ENCODE measurements at places on chromosomes 5 and 9. TPM values are rescaled to one million over a fixed set of nuclear protein-coding genes. Genes with fewer than 3 reads are reported as not detected.

The ZNF658 gene
- 5.1 TPM for total RNA-seq

The NUTM2F gene
- 3.9 TPM for total RNA-seq

The BHMT2 gene
- 10.1 TPM for total RNA-seq

The TARS1 gene
- 40.5 TPM for total RNA-seq

The NEURL1B gene
- total RNA-seq = 15.8 TPM

DNA sequence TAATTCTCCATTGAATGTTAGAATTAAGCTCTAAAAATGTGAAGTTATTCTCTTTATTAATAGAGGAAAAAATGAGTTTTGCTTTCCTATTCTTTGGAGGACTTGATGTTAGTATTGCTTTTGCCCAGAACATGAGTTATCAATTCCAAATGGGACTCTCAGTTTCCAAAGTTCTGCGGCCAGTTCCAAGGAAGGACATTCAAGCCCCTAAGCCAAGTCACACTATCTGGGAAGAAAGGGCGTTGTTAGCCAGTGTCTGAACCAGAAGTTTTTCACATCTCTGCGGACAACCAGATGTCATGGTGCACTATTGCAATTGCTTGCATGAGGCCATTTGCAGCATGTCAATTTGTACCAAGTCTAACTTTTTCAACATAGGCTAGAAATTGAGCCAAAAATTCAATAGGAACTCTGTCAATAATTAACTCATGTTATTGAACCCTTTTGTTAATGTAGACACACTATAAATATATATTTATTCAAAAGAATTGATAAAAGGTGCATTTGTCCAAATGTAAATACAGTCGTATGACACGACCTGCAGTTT lies 183.3 kb upstream of the PIK3R1 start:
- H3K36me3 ChIP-seq = no peaks in the 10 kb centered on the region
- no peak overlapping the region for H3K27ac ChIP-seq
- DNase-seq = no peak
- H3K4me1 ChIP-seq = peaks cover 20% of the 10 kb centered on the region
- H3K27me3 ChIP-seq = no peaks in the 10 kb centered on the region

DNA sequence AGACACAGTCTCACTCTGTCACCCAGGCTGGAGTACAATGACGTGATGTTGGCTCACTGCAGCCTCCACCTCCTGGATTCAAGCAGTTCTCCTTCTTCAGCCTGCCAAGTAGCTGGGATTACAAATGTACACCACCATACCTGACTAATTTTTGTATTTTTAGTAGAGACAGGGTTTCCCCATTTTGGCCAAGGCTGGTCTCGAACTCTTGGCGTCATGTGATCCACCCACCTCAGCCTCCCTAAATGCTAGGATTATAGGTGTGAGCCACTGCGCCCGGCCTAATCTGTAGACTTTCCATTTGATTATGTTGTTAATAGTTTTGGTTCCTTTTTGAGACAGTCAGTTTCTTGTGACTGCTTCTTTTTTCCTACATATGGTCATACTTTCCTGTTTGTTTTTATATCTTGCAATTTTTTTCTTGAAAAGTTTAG lies 31.0 kb downstream of the MTREX start:
- no peak for DNase-seq
- no peaks in the 10 kb centered on the region for H3K4me1 ChIP-seq
- no peak overlapping the region for H3K4me3 ChIP-seq
- no peaks in the 10 kb centered on the region for H3K36me3 ChIP-seq
- H3K27me3 ChIP-seq = no peaks in the 10 kb centered on the region
- no peak overlapping the region for H3K27ac ChIP-seq

- H3K4me1 ChIP-seq = no peaks in the 10 kb centered on the region
- H3K27me3 ChIP-seq = no peaks in the 10 kb centered on the region
- no peak overlapping the region for H3K27ac ChIP-seq
- no peak for DNase-seq
Observed at GRCh38 chr9:118362596-118362995, 658.4 kb downstream of the TLR4 start.

DNA sequence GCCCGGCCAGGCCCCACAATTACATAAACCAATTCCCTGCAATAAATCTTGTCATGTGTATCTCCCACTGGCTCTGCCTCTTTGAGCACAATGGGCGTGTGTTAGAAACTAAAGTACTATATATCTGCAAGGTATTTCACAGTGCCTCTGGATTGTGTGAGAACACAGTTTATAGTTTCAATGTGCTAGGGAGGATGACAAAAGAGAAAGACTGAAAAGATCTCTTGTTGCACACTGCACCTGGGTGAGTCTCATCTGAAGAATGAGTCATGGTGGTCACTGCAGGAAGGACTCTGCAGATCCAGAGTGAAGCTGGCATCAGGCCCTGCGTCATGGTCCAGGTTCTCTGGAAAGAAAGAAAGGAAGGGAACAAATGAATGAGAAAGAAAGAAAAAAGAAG lies 20.7 kb upstream of the CTSV start:
- H3K4me3 ChIP-seq = no peak overlapping the region
- no peaks in the 10 kb centered on the region for H3K4me1 ChIP-seq
- H3K27me3 ChIP-seq = no peaks in the 10 kb centered on the region
- DNase-seq = no peak

DNA sequence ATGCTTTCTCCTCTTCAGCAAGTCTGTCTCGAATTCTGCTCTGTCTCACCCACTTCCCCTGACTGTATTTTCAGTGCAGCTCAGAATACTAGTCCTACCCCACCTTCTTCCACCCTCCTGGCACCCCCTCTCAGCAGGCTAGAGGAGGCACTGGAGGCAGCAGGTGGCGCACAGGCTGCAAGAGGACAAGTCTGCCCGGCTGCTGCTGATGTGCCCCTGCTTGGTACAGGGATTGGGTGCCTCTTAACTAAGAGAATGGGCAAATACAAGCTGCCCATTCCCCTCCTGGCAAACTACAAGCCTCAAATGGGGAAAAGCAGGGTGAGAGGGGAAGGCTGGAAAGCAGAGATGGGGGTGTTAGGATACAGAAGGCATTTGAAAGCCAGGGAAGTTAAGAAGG lies 5.1 kb downstream of the TLN1 start:
- H3K27me3 ChIP-seq = no peaks in the 10 kb centered on the region
- no peak for DNase-seq

- DNase-seq = no peak
- H3K36me3 ChIP-seq = no peaks in the 10 kb centered on the region
- H3K27me3 ChIP-seq = no peaks in the 10 kb centered on the region
- H3K27ac ChIP-seq = no peak overlapping the region
- H3K4me1 ChIP-seq = no peaks in the 10 kb centered on the region
- H3K4me3 ChIP-seq = no peak overlapping the region
Observed at GRCh38 chr9:73073337-73074175, 78.1 kb upstream of the ANXA1 start.
